ENCODE measurements at places on chromosomes 5 and 9. TPM values are rescaled to one million over a fixed set of nuclear protein-coding genes. Genes with fewer than 3 reads are reported as not detected.

DNA sequence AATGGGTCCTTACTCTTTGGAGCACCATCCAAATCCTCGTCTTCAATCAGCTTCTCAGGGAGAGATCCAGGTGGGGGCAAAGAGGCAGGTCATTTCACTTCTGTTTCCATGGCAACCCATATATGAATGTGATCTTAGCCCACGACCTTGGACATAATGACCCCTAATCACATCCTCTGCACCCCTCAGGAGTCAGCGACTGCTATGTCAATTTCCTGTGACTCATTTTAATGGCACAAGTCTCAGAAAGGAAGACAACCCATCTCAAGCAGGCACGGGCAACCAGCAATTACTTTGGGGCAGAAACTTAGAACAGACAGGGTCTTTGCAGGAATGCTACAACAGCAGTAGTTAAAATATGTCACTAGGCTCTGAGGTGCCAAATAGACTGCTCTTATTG lies 591.2 kb downstream of the TLR4 start:
- DNase-seq, result no peak

DNA sequence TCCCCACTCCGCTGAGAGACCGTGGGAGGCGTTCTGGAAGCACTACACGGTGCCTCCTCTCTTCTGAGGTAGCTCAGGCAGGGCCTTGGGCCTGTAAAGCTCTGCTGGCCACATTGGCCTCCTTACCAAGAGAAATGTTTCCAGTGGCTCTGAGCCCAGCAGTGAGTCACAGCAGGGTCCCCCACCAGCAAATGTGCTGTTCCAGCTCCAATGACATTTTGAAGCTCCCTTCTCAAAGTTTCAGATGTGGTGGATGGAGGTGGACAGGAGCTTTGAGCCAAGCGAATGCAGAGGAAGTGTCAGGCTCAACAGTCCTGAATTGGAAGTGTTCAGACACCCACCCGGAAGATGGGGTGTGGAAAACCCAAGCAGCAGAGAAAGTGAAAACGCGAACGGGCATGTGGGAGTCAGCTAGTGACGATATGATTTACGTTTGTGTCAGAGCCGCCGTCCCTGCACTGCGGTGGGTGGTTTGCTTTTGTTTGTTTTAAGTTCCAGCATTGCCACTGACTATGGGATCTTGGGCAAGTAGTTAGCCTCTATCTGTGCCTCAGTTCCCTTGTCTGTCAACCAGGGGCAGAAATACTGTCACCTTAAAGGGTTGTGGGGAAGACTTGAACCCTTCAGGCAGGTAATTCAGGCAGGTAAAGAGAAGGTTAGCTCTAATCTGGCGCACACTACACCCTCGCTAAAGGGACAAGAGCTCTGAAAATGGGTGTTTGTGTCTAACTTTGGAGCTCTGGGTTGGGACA lies 38.2 kb downstream of the C5orf15 start:
- no peak for DNase-seq

GRCh38 chr5:62542720-62543119 lies 35.9 kb upstream of the LRRC70 start:
- DNase-seq, result no peak

- DNase-seq, result no peak
Observed at GRCh38 chr5:84376346-84376745, 8.3 kb downstream of the EDIL3 start.

DNA sequence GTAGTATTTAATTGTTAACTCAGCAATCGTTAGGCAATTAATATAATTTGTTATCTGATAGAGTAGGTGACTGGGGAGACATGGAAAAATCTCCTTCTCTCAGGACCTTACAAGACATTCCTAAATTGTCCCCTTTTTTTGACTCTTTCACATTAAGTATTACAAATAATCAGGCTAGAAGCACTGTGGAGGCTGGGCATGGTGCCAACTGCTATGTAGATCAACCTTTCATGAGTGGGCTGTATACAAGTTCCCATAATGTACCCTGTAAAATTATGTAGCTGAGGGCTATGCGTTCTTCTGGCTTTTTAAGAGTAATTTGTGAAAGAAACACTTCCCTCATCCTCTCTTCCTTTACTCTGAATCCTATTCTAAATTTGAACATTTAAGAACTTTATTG lies 140.2 kb downstream of the NFIB start:
- no peak for DNase-seq

GRCh38 chr9:123074628-123075027 lies 41.2 kb downstream of the GPR21 start:
- DNase-seq, result no peak

DNA sequence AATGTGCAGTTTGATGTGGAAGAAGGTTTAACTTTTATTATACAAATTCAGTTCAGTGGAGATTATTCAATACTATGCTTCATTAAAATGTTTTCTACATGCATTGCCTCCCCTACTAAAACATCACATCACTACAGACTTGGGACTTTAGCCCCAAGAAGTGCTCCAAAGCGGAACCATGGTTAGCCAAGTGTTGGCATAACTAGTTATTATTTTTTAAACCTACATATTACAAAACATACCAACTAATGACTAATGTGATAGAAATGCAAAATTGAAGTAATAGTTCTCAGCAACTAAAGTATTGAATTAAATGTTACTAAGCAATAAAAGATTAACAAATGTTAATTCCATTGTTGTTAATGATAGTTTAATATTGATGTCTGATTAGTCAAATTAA lies 74.5 kb downstream of the XRCC4 start:
- no peak for DNase-seq

- no peak for DNase-seq
Observed at GRCh38 chr5:146068977-146069779, 36.2 kb downstream of the PLAC8L1 start.

GRCh38 chr5:55407059-55407684 lies 99.4 kb downstream of the MTREX start:
- DNase-seq, result no peak

- DNase-seq, result no peak
Observed at GRCh38 chr9:84867186-84867585, 197.7 kb downstream of the NTRK2 start.

- DNase-seq, result no peak
Observed at GRCh38 chr9:104907278-104907951, 20.5 kb downstream of the ABCA1 start.

DNA sequence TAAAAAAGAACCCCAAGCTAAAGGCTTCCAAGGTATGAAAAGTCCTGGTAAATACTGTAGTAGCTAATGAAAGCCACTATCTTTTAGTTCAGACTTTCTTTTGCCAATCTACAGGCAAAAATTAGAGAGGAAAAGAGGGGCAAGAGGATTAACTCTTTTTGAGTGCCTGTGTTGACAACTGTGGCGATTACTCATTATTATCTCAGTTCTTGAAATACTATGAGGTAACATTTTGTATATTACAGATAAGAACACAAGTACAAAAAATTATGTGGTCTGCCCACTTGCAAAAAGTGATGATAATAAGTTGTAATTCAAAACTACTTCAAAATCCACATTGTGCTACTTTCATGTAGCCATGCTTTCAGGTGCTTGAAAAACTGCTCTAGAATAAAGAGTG lies 144.0 kb downstream of the DTWD2 start:
- DNase-seq, result no peak

GRCh38 chr9:6656614-6657300 lies 11.2 kb upstream of the GLDC start:
- no peak for DNase-seq

DNA sequence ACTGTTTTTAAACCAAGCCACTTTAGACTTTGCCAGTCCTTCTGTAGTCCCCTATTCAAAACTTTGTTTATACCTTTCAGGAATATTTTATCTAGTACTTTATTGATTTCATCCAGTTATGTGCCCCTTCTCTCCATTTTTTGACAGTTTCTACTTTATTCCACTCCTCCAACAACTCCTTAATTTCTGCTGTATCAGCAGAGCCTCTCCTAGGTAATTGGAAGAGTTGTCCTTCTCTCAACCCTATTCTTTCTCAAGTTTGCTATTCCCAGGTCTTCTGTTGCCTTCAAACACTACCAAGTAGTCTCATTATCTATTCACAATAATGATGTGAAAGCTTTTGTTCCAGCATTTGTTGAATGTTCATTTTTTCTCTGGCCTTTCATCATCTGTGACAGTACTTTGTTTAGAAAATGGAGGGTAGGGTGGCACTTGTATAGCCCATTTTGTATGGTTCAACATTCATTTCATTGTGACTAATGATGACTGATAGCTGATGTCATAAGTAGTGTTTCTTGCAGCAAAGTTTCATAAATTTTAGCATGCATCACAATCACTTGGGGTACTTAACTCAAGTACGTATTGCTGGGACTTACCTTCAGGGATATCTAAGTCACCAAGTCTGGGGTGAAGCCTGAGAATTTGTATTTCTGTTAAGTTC lies 204.4 kb upstream of the DMRT1 start:
- DNase-seq, result no peak

CDKN2B gene
- 0.12 TPM for polyA plus RNA-seq

GPX8 gene
- 84.0 TPM for polyA plus RNA-seq

GRIN3A gene
- polyA plus RNA-seq, result 2.3 TPM

ZNF483 gene
- 2.3 TPM for polyA plus RNA-seq

SPINK13 gene
- polyA plus RNA-seq, result 0.59 TPM

All from right renal cortex interstitium (tissue), 3 donors.